ENCODE measurements at places on chromosomes 12 and 14.

GRCh38 chr12:81992461-81992860 lies 233.3 kb upstream of the PPFIA2 start:
- no peak for DNase-seq

DNA sequence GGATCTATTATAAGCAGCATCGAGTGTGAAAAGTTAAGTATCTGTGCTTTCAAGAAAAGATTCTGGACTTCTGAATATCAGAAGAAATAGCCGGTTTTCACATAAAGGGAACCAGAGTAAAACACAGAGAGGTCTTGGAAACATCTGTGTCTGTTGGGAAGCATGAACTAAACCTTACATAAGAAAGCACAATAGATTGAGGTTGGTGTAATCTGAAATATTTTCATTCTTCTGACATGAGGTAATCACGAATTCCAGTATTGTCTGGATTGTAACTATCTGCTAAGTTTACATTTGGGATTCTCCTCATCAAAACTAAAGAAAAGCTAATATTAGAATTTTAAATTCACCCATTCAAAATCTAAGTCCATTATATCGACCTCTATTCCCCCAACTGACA lies 161.3 kb downstream of the CPNE8 start:
- no peak for DNase-seq

DNA sequence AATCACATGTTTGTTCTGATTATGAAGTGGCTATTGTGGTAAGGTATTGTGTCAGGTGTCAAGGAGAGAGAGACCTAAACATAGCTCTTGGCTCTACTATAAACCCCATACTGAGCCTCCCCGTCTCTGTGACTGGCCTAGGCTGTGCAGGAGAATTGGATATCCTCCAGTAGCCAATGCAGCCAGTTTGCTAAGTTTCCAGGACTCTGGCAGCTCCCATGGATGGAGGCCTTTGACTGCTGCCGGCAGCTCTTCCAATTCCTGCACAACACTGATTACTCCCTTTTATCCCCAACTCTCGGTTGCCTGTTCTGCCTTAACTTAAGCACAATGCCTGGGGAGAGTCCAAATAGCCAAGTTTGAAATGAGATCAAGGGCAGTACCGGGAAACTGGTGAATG lies 59.3 kb downstream of the ABCC9 start:
- DNase-seq, result no peak

DNA sequence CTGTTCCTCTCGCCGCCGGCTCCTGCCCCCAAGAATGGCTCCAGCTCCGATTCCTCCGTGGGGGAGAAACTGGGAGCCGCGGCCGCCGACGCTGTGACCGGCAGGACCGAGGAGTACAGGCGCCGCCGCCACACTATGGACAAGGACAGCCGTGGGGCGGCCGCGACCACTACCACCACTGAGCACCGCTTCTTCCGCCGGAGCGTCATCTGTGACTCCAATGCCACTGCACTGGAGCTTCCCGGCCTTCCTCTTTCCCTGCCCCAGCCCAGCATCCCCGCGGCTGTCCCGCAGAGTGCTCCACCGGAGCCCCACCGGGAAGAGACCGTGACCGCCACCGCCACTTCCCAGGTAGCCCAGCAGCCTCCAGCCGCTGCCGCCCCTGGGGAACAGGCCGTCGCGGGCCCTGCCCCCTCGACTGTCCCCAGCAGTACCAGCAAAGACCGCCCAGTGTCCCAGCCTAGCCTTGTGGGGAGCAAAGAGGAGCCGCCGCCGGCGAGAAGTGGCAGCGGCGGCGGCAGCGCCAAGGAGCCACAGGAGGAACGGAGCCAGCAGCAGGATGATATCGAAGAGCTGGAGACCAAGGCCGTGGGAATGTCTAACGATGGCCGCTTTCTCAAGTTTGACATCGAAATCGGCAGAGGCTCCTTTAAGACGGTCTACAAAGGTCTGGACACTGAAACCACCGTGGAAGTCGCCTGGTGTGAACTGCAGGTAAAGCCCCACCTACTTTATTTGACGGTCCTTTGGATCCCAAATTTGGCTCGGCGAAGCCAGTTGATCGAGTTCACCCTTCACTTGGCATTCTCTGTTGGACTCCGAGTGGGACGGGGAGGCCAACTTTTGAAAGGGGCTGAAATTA lies 1.5 kb downstream of the WNK1 start:
- DNase-seq, result no peak

- peak; percentile 55 for DNase-seq
These were observed 12.2 kb upstream of the FOXG1 start for GRCh38 chr14:28754209-28754985.

DNA sequence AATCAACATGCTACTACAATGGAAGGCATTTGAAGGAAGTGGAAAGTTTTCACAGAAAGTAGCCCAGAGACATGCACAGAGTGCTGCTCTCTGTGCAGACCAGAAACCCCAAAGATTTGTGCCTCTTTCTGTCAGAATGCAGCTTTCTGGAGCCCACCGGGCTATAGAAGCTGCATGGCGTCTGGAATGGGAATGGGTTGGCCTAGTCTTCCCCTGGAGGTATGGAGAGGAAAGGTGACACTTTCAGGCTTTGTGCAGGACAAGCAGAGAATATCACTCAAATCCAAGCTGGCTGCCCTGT lies 21.3 kb upstream of the ZFP36L1 start:
- no peak for DNase-seq

DNA sequence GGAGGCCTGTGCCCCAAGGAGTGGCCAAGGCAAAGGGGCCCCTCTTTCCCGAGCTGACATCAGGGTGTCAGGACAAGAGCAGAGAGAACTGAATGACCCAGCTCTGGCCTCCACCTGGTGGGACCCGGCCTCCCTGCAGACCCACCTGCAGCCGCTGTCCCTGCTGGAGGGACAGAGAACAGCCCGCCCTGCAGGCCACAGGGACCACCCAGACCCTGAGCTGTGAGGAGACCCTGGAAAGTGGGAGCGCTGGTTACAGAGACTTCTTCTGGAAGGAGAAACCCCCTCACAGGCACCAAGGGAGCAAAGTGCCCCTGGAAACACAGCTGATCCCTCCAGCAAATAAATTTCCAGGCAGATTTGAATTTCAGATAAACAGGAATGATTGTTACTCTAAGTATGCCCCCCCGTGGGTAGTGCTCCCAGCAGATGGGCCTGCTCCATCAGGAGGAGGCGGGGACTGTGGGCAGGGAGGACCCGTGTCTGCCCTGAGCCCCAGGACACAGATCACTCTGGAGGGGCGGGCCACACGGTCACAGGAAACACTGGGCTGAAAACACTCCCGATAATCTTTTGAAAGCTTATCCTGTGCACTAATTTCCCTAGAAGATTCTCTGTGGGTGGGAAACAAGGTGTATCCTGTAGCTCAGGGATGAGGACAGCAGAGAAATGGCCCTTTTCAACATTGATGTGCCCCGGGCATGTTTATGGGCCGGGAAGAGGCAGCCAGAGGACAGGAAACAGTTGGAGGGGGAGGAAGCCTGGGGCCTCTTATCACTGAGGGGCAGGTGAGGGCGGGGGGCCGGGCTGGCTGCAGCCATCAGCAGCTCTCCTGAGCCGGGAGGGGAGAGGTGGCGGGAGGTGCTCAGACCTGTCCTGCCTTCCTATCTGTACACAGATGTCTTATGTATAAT lies 276.0 kb downstream of the ADGRD1 start:
- no peak for DNase-seq

DNA sequence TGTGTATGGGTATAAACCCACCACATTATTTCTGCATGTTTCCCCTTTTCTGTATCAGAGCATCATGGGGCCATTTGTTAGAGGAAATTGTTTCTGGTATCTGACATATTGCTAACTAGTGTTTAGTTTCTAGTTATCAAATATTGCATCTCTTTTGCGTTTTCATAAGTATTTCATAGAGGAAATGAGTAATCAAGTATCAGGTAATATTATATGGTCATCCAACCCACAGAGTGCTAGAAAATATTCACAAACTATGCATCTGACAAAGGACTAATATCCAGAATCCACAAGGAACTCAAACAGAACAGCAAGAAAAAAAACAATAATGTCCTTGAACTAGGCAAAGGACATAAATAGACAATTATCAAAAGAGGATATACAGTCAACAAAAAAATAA lies 258.9 kb upstream of the LRIG3 start:
- DNase-seq, result no peak

DNA sequence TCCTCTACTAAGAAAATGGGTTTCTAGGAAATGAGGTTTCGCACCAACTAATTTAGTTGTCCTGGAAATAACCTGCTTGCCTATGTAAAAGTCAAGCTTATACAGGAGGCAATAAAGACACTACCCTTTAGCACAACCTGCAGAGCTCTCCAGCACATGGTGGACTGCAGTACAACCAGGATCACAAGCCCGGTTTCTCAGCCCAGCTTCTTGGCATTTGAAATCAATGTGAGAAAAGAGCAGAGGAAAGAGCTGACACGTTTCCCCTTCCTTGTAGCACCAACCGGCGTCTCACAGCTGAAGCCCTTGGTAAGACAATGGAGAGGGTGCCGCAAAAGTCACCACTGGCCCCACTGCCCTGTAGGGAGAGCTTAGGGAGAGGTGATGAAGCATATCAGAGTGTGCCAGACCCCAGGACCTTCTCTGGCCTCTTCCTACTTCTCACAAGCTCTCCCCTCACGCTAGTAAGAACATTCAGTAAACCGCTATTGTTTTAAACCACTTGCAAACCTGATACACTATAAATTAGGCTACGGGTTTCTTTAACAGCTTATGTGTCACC lies 8.6 kb downstream of the SPTLC2 start:
- DNase-seq, result no peak

DNA sequence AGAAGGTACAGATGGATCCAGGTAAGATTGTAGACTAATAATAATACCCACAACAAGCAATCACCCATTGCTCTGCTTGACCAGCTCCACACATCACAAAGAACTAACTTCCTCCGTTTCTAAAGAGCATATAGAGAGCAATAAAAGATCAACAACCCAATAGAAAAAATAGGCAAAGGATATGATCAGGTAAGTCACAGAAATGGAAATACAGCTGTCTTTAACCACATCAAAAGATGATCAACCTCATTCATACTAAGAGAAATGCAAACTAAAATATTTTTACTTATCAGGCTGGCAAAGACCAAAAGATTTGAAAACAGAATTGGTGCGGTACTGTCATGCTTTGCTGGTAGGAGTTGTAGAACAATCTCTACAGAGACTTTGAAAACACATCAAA lies 8.9 kb downstream of the C2CD5 start:
- no peak for DNase-seq

DNA sequence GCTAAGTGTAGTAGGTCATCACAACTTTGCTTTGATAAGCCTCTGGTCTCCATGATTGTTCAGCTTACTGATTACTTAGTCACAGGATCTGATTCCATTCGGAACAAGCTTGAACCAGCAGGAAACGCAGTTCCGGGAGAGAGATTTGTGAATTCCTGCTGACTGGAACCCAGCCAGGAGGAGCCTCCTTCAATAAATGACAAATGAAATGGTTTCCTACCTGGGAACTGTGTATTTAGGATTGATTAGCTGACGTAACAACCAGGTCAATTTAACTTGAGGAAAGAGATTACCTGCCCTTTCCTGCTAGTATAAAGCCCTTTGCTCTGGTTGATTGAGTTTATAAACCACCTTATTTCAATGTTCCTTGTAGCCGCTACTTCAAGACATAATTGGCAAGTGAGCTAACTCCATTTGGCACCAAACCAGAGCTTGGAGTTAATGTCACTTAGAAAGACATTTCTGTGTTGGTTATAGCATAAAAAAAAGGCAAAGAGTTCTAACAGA lies 35.1 kb upstream of the KCNH3 start:
- DNase-seq, result no peak

- DNase-seq, result no peak
These were observed 8.8 kb downstream of the LPCAT3 start for GRCh38 chr12:7009512-7009911.

DNA sequence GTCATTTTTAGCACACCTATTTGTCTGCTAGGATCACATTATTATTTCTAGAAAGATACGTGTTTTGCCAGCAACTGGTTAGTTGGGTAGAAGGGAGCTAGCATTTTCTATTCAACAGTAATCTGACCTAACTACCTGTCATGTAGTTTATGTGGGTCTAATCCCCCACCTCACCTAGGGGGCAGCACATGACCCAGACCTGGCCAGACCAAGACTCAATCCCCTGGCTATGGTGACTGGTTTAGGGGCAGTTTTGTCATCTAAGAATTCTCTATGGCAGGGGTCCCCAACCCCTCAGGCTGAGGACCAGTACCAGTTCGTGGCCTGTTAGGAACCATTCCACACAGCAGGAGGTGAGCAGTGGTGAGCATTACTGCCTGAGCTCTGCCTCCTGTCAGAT lies 29.5 kb upstream of the EVL start:
- DNase-seq, result no peak

DNA sequence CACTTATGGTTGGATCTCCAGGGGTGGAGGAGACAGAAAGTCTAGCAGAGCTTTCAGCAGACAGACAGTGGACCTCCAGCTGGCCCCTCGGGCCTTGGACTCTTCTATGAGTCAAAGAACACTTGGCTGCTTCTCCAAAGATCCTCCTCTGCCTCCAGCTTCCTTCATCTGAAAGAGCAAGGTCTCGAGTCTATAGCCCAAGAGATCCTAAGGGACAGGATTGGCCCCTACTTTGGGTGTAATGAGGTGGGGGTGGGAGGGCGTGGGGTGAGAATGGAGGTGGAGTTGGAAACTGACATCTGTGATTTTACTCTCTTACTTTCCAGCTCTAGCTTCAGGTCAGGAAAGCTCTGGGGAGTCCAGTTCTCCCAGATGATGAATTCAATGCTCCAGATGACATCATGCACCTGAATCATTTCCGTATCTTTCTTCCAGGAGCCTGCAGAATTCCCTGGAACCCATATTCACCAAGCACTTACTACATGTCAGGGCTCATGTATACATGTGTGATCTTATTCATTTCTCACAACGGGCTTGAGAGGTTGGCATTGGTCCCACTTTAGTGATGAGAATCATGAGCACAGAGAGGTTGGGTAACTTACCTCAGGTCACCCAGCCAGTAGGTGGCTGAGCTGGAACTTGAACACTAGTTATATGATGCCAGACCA lies 10.2 kb upstream of the PGF start:
- DNase-seq, result no peak

GRCh38 chr12:130083002-130083401 lies 79.3 kb upstream of the FZD10 start:
- DNase-seq, result no peak

- DNase-seq, result no peak
These were observed 118.6 kb downstream of the FUT8 start for GRCh38 chr14:65531148-65531547.

DNA sequence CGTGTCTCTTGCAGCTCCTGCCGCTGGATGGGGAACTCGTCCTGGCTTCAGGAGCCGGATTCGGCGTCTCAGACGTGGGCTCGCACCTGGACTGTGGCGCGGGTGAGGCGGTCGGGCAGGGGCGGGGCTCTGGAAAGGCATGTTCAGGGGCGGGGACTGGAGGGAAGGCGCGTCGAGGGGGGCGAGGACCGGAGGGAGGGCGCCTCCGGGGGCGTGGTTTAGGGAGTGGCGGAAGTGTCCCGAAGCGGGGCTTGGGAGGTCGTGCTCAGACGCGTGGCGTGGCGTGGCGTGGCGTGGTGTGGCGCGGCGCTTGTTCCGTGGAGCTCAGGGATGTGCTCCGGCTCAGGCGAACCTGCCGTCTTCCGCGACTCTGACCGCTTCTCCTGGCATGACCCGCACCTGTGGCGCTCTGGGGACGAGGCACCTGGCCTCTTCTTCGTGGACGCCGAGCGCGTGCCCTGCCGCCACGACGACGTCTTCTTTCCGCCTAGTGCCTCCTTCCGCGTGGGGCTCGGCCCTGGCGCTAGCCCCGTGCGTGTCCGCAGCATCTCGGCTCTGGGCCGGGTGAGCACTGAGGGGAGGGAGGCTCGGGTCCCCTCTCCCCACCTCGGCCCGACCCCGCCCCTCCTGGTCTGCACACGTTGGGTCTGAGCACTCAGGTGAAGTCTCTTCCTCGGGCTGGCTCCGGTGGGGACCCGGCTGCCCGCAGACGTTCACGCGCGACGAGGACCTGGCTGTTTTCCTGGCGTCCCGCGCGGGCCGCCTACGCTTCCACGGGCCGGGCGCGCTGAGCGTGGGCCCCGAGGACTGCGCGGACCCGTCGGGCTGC lies 6.2 kb downstream of the AMN start:
- no peak for DNase-seq
